ENCODE measurements at places on chromosomes 7 and 10. TPM values are rescaled to one million over a fixed set of nuclear protein-coding genes. Genes with fewer than 3 reads are reported as not detected.

- no peak for DNase-seq
These were observed 343.9 kb downstream of the SORCS1 start for GRCh38 chr10:106820579-106820978.

GRCh38 chr7:12389089-12389700, 14.5 kb downstream of the VWDE start:
- no peak for DNase-seq

DNA sequence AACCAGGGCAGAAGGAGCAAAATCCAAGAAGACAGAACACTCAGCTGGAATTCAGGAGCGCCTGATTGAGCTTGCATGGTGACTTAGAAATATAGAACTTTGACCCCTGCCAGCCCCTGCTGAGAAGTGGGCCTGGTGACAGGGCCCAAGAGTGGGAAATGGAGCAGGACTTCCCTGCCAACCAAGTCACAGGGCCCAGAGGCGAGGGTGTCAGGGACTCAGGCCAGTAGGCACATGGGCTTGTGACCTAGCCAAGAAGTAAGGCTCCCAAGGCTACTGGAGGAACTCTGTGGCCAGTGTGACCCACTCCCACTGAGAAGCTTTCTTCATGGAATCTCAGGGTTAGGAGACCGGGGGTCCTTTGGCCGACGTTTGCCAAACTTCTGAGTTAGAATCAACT, 31.9 kb downstream of the LRRC20 start:
- no peak for DNase-seq

ITGA8 gene
- not detected for total RNA-seq

CPED1 gene
- 0.69 TPM for total RNA-seq

DNA sequence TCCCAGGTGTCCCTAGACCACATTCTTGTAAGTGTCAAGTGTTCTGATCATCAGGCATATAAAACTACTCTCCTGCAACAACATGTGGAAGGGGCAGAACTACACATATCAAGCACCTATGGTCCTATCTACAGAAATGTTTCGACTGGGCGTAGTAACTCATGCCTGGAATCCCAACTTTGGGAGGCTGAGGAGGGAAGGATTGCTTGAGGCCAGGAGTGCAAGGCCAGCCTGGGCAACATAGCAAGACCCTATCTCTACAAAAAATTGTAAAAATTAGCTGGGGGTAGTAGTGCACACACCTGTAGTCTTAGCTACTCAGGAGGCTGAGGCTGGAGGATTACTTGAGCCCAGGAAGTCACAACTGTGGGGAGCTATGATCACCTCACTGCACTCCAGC, 244.2 kb downstream of the PARD3 start:
- no peak for DNase-seq

- DNase-seq: no peak
These were observed 107.6 kb downstream of the TES start for GRCh38 chr7:116317907-116318306.

CNNM1 gene
- total RNA-seq: 0.58 TPM

DNA sequence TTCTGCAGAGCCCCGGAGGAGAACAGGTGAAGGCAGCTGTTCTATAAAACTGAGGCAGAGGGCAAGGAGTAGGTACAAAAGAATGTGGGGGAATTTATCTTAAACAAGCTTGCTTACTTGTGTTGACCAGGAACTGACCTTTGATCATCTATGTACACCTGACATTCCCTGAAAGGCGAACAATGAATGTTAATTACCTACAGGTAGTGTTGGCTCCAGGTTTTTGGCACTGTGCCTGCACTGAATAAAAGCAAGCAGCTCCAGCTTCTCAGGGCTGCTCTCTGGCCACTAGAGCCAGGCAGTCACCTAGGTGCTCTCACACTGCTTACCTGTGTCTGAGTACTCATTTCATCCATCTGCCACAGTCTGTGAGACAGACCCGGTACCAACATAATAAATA, 87.0 kb downstream of the RAPGEF5 start:
- no peak for DNase-seq

- no peak for DNase-seq
These were observed 23.5 kb downstream of the BLVRA start for GRCh38 chr7:43781726-43782607.

MEIG1 gene
- not detected for total RNA-seq

ST8SIA6 gene
- total RNA-seq: not detected

DNA sequence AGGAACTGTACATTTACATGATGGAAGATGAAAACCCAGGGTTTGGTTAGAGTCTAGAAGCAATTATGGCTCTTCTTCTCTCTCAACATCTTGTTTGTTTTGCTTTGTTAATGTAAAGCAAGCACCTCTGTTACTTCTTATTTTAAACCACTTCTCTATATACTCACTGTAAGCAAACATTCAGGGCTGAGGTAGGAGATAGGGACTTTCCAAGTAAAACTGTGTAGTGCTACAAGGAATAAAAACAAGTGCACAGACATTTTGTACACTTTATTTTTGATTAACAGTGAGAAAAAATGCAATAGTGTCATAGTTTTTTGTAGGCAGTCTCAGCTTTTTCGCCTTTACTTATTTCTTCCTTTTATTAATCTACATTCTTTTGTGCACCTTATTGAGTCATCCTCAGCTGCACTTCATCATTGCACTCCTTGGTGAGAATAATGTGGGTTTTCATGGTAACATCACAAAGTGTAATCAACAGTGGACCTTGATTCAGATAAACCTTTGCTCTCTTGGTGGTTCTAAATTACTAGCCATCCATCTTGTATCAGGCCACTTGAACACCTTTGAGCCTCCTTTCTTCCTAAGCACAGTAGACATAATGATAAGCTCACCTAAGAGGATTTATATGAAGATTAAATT, 52.9 kb downstream of the ELMO1 start:
- DNase-seq: no peak

GRCh38 chr10:32205670-32206069, 141.3 kb downstream of the EPC1 start:
- DNase-seq: no peak

DNA sequence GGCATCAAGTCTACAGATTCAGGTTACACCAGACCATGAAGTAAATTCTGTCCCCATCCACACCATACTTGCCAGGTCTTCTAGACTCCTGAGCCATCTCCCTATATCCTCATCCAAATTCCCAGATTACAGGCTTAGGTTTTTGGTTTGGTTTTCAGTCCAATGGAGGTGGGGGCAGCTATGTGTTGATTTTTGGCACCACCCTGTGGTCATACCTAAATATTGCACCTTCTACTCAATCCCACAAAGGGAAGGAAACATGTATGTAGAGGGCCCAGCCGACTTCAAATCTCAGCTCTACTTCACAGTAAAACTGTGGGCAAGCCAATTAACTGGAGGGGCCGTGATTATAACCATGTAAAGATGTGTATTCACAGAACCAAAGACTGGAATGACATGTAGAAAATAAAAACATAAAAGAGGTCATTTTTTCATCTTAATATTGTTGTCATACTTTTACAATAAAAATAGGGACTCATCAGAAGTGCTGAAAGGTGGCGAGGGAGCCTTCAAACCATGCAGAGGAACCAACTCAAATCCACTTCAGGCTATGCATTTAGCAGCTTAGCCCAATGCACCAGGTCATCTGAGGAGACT, 19.8 kb downstream of the ERCC6 start:
- DNase-seq: no peak

Data from activated T-cell treated with anti-CD3 and anti-CD28 coated beads, Interleukin-2, amount 50 U/mL, for 4 hours (primary cell).